Activated CD8-positive, alpha-beta memory T cell treated with anti-CD3 and anti-CD28 coated beads for 24 hours (primary cell): ENCODE measurements at places on chromosomes 7 and 10.

DNA sequence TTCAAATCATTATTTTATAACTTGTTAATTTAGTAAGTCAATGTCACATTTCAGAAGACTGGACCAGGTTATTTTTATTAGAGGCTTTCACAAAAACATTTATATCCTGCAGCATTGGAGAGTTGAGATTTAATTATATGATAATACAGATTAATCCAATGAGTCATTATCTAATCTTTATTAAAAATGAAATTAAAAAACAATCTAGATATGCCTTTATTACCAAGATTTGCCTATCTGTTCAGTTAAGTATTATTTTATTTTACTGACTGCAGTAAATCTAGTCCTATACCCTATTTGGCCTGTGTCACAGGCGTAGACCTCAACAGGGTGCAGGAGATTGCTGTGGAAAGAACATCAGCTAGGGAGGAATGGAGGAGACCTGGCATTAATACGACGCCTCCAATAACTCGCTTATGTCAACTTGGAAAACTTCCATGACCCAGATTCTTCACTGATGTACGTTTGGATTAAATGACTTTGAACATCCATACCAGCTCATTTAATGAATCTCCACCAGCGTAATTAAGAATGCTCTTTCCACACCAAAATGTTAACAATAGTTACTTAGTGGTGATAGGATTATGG is 18.2 kb downstream of the PAXIP1 start:
- no peak for DNase-seq

DNA sequence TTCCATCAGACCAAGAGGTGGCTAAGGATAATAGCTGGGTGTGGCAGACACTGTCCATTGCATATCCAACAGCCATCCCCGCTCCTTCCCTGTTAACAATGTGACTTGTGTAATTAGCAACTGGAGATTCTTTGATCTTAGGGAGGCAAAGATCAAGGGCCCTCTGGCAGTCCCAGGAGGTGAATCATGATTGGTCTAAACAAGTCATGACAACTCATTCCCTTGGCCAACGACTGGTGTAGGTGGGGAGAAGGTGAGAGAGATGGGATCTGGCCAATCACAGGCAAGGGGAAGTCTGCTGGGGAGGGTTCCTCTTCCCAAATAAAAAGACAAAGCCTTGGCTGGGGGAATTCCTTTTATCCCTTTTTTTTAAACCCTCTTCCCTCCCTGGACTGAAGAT is 46.2 kb upstream of the COMTD1 start:
- no peak for DNase-seq

GRCh38 chr10:103926722-103927319 is 8.8 kb upstream of the STN1 start:
- no peak for DNase-seq

DNA sequence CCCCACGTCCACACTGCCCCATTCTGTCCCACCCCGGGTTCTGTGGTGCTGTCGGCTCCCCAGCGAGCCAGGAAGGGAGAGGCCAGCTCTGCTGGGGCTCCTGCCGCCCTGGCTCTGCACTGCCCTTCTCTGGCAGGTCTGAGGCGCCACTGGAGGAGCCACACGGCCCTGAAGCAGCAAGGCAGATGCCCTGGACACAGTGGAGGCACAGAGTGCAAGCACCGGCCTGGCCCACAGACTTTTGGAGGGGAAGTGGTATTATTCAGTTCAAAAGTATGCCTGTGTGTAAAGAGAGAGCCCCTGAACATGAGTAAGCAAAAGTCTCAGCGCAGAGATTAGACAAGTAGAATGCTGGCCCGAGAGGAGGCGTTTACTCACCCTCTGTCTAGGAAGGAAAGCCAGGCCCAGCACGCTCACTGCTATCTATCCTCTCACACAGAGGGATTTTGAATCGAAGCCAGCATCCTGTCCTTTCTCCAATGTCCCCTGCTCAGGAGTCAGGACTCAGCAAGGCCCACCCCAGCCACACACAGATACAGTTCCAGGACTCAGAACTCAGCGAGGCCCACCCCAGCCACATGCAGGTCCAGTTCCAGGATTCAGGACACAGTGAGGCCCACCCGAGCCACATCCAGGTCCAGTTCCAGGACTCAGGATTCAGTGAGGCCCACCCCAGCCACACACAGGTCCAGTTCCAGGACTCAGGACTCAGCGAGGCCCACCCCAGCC is 115.0 kb downstream of the EGFR start:
- DNase-seq = no peak

- DNase-seq = no peak
These were observed 104.7 kb upstream of the ZNF438 start for GRCh38 chr10:31136386-31136785.
